ENCODE measurements at places on chromosomes 7 and 10.

- no peak for DNase-seq
These were observed 696 bp downstream of the MALSU1 start for GRCh38 chr7:23299770-23300300.

DNA sequence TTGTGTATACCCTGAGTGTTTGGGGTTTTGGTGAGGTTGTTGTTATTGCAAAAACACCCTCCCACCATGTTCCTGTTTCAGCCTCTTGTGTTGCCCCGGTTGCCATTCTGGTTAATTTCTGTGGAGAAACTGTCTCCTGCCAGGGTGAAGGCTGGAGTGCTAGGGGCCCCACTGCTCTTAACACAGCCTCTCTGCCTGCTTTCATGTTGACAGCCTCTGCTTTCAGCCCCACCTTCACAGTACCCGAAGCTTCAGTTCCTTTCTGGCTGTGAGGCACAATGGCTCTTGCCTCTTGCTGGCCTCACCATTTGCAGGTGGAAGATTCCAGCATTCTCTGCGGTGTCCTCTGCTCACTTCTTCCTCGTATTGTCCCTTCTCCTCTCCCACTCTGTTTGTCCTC is 19.2 kb downstream of the SLC18A2 start:
- no peak for DNase-seq

- DNase-seq, result no peak
These were observed 133.3 kb downstream of the MPP7 start for GRCh38 chr10:28169525-28169924.

DNA sequence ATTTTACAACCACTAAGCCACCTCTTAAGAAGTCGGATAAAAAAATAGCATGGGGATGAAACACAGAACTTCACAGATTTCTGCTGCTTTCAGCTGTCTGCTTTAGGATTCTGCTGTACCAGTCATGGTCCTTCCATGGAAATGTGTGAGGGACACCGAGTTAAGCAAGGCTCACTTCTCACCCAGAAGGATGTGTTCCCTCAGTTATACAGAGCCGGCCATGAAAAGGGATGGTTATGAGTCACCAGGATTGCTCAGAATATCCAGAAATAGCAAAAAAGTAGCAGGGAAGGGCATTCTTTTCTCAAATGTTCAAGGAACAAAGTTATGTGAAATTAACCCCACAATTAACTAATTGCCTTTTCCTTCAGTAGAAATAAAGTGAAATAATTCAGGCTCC is 124.4 kb downstream of the AMPH start:
- no peak for DNase-seq

GRCh38 chr10:122780391-122780790 is 65.3 kb downstream of the CUZD1 start:
- no peak for DNase-seq

- DNase-seq, result no peak
These were observed 95.2 kb downstream of the PLCE1 start for GRCh38 chr10:94088926-94089381.

DNA sequence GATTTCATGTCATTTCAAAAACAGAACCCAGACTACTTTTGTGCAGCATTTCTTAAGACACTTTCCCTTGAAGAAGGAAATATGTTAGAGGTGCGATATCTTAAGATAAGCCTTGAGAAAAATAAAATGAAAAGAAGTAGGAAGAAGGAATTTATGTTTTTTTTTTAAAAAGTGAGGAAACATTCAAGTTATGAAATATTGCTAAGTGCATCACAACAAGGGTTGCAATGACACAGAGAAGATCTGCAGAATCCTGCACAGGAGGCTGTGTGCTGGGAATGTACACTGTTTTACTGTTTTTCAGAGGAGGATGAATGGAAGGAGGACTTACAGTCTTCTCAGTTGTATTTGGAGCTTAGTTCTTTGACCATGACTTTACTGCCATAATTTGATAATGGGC is 79.8 kb upstream of the NME8 start:
- no peak for DNase-seq

GRCh38 chr7:121139427-121139826 is 150.9 kb downstream of the CPED1 start:
- DNase-seq, result no peak

DNA sequence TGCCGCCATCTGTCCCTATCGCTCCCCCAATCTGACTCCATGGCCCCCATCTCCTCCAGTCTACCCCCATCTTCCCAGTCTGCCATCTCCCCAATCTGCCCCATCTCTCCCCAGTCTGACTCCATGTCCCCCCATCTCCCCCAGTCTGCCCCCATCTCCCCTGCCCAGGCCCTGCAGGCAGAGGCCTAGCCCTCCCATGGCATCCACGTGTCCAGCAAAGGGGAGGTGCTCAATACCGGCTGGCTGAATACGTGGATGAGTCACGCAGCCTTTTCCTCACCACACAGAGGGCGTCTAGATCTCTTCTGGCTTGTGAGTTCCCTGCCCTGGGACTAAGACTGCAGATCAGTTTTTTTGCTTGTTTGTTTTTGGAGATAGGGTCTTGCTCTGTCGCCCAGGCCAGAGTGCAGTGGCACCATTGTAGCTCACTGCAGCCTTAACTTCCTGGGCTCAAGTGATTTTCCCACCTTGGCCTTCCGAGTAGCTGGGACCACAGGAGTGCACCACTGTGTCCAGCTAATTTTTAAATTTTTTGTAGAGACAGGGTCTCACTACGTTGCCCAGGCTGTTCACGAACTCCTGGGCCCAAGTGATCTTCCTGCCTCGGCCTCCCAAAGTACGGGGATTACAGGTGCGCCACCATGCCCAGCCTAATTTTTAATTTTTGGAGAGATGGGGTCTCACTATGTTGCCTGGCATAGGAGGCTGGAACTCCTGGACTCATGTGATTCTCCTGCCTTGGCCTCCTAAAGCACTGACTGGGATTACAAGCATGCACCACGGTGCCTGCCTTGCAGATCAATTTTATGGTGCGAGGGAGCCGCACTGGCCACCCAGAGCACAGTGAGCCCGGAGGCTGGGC is 15.3 kb upstream of the GPR146 start:
- no peak for DNase-seq

GRCh38 chr10:103273041-103273441 is 3.9 kb upstream of the INA start:
- DNase-seq, result no peak

DNA sequence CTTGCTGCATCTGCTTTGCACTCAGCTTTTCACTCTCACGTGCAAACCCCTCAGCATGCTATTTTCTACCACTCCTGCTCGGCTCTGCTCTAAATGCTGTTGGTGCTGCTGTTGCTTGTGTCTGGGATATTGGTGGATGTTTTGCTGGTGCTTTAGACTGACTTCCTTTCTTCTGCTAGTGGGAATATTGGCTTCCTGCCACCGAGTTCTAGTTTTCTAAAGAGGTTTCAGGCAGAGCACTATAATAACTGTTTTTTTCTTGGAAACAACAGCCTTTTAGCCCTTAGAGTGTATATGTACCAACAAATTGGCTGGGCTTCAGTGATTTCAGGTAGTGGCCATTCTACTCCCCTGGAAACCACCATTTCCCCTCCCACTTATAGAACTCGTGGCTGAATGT is 27.8 kb downstream of the TMEM236 start:
- DNase-seq, result no peak

DNA sequence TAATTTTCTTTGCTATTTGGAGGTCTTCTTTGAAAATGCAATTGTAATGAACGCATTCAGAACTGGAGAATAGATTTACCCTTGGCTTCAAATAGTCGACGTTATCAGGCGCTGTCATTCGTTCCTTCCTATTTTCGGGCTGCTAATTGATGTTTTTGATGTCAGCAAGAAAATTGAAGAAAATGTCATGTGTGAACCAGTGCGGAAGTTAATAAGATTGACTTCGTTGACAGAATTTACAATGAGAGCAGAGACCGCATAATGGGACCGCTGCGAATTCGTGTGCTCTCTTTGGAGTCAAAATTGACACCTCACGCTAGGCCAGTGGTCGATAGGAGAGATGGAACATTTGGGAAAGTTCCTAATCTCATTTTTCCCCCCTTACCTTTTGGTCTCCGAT is 168.8 kb downstream of the TCF7L2 start:
- no peak for DNase-seq

DNA sequence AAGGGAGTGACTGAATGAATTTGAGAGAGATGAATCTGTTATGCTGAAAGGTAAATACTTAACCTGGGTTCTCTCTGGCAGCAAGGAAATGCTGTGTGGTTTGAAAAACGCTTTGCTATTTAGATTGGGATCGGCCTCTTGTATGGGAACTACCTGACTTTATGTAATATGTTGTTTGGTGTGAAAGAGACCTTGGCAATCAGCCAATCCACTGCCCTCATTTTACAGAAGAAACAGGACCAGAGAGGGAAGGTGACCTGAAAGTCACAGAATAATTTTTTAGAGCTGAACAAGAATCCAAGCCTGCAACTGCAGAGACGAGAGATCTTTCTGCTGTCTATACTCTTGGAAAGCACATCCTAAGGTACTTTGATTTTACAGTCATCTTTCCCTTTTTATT is 1.0 kb downstream of the BUD31 start:
- no peak for DNase-seq

- no peak for DNase-seq
These were observed 289.7 kb upstream of the TMEM229A start for GRCh38 chr7:124322561-124322960.

- no peak for DNase-seq
These were observed 267.8 kb upstream of the MYO3A start for GRCh38 chr10:25666276-25666675.

DNA sequence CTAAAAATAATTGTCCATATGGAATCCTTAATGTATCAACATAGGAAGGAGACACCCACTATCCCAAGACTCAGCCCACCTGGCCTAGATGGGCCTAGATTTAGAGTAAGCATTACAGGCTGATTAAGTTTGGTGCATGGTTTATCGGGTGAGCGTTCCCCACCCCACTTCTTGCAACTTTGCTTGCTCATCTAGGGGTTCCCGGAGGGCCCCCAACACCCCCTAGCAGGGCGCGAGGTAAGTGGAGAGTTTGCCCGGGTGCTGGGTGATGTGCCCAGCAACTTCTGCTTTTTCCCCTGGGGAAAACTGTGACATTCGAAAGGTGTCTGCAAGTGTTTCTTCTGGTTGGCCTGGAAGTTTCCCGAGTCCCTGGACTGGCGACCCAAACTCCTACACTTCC is 31.7 kb downstream of the SKIDA1 start:
- no peak for DNase-seq

DNA sequence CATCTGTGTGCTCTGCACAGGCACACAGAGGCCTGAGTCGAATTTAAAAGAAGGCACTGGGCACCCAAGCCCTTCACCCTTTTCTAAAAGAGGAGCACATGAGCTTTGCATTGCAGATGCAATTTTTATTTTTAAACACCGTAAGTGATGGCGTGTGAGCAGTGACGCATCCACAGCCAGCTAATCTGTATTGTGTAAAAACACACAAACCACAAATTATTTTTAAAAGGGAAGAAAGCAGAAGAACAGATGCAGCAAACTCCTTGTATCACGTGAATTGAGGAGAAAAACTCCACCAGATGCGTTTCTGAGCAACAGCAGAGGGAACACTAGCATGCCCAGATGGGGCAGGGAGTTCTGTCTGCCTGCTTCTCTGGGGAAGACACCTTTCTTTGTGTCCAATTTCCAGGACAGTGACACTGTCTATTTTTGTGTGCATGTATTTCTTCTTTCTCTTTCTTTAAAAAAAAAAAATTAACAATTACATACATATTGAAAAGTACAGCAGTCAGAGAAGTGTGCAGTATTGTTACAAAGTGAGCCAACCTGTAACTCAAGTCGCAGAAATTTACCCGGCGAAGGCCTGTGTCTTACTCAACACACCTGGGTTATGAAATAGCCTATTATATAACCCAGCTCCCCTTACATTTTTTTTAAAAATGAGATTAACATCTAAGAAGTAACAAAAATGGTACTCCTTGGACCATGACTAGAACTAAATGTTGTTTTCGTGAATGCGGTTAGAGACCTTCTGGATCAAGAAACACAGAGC is 39.2 kb downstream of the EEPD1 start:
- DNase-seq, result no peak

DNA sequence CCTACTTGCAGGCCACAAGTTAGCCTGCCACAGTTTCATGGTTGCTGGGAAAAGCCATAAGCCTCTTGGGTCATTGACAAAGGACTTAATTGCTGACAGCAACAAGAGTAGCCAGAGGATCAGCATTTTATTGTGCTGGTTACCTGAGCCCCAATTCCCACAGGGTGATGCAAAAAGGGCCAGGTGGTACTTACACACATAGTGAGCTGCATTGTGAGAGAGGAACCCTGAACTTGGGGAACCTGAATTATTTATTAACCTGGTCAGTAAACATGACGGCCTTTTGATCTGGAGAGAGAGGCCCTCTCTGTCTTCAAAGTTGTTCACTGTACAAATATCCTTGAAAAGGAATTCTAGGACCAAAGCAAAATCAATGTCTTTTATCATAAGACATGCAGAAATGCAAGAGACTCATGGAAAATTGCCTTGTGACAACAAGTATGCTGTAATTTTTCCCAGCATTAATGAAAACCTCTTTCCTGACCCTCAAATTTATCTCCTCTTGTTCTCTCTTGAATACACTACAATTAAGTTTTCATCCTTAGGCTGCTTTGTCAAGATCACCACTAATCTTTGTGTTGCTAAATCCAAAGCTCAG is 102.9 kb upstream of the PHYHIPL start:
- no peak for DNase-seq

GRCh38 chr10:30038781-30039536 is 20.4 kb downstream of the JCAD start:
- no peak for DNase-seq

GRCh38 chr10:33618196-33618595 is 283.7 kb upstream of the NRP1 start:
- no peak for DNase-seq

GRCh38 chr10:112782200-112782907 is 167.7 kb upstream of the TCF7L2 start:
- no peak for DNase-seq

DNA sequence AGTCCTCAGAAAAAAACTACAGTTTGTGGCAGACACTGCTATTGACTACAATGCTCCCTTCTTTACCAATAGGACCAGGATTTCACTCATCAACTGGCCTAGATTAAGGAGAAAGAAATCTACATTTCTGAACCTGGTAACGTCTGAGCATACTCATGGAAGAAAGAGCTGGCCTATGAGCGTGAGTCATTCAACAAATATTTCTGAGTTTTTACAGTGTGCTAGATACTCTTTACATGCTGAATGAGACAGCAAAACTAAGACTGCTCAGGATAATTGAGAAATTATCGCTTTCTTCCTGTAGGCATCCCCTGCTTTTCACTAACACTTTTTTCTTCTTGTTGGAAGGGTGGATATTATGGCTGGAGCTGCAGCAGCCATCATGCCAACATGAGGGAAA is 609.7 kb downstream of the TNS3 start:
- DNase-seq, result no peak

All from stimulated activated CD4-positive, alpha-beta T cell treated with anti-CD3 and anti-CD28 coated beads, Interleukin-1b, Interleukin-23, amount 100 ng/mL, for 1 hour (primary cell).